ENCODE measurements at places on chromosomes 12 and 14. TPM values are rescaled to one million over a fixed set of nuclear protein-coding genes. Genes with fewer than 3 reads are reported as not detected.
A peak's percentile ranks its signal among the peaks of the same experiment; 100 is the strongest.

- no peaks in the 10 kb centered on the region for H3K36me3 ChIP-seq
- H3K4me1 ChIP-seq, result peaks cover 41% of the 10 kb centered on the region
- DNase-seq, result no peak
- H3K27ac ChIP-seq, result peak overlapping the region; percentile 96
- H3K27me3 ChIP-seq, result no peaks in the 10 kb centered on the region
These were observed 68.4 kb upstream of the PTGR2 start for GRCh38 chr14:73783107-73783727.

DNA sequence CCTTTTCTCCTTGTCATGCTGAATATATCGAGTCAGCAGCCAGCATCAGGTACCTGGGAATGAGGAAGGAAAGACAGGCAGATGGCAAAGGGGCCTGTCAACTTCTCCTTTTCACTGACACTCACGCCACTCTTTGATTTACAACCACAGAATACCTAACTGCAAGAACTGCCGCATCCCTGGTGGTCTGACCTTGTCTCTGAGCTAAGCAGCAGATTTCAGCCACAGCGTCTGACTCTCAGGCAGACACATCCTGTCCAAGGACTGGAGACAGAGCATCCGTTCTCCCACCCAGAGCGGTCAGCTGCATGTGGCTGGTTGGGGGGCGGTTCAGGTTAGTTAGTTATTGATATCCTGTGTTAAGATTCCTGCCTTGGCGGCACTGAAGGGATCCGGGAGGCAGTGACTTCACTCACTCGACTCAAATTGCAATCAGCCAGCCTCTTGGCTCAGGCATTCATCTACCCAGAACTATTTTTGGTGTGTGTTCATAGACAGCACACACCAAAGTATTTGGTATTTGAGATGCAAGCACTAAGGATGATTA lies 11.2 kb upstream of the MAP1LC3B2 start:
- H3K27ac ChIP-seq, result peak overlapping the region; percentile 56
- H3K4me3 ChIP-seq, result no peak overlapping the region
- DNase-seq, result no peak
- H3K27me3 ChIP-seq, result no peaks in the 10 kb centered on the region

GRCh38 chr12:46671102-46671501 lies 154.7 kb downstream of the SLC38A4 start:
- no peak overlapping the region for H3K4me3 ChIP-seq
- H3K4me1 ChIP-seq, result no peaks in the 10 kb centered on the region
- no peak overlapping the region for H3K27ac ChIP-seq
- H3K27me3 ChIP-seq, result no peaks in the 10 kb centered on the region
- no peak for DNase-seq

POTEG gene
- polyA plus RNA-seq, result not detected

DPY19L2 gene
- polyA plus RNA-seq, result 26.1 TPM
